ENCODE measurements at places on chromosomes 6 and 20.

DNA sequence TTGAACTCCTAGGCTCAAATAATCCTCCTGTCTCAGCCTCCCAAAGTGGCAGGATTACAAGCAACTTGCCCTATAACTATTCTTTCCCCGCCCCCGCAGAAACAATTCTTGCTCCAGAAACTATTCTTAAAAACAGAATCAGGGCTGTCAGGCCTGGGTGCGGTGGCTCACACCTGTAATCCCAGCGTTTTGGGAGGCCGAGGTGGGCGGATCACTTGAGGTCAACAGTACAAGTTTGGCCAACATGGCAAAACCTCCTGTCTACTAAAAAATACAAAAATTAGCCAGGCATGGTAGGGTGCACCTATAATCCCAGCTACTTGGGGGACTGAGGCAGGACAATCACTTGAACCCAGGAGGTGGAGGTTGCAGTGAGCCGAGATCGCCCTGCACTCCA lies 31.2 kb downstream of the SAMHD1 start:
- no peak for DNase-seq

- no peak for DNase-seq
These were observed 68.6 kb upstream of the PRSS16 start for GRCh38 chr6:27178860-27179259.

GRCh38 chr6:31765910-31766794 lies 3.7 kb downstream of the SAPCD1 start:
- no peak for DNase-seq

GRCh38 chr6:38375937-38376336 lies 263.8 kb downstream of the BTBD9 start:
- no peak for DNase-seq

- no peak for DNase-seq
These were observed 960 bp downstream of the TNFRSF6B start for GRCh38 chr20:63697357-63697867.

- no peak for DNase-seq
These were observed 268.3 kb downstream of the CD109 start for GRCh38 chr6:73964241-73964854.

DNA sequence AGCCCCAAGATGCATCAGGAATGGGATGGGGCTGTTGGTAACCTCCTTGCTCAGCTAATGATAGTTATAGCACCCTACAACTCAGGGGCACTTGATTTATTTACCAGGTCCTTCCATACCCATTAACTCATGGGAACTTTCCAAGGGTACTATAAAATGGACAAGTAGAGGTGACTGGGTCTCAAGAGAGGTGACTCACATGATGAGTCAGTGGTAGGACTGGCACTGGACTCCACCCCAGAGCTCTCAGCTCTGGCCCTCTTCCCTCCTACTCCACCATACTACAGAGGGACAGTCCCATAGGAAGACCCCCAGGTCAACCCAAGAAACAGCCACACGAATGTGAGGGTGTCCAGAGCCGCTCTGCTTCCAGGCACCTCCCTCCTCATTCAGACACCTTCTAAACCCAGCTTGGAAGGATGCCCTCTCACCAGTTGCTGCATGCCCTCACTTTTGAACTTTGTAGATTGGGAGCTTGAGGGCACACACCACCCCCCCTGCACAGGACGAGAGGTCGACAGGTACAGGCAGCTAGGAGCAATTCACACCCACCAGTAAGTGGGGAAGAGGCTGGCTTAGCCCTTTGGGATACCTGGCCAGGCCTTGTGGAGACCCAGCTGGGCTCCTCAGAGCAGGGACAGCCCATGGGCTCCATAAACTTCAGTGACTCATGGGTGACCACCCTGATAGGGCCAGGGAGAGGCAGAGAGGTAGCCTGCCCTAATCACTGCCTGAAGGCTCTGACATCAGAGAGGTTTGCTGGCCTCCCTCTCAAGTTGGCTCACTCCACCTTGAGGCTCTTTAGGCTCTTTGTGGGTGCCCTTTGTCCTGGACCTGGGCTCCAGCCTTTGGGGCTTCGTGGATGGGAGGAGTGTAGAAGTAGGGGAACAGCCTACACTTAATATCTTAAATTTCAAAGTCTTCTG lies 81.6 kb upstream of the MLN start:
- DNase-seq: no peak

- no peak for DNase-seq
These were observed 140.0 kb upstream of the RNF217 start for GRCh38 chr6:124822204-124822613.

DNA sequence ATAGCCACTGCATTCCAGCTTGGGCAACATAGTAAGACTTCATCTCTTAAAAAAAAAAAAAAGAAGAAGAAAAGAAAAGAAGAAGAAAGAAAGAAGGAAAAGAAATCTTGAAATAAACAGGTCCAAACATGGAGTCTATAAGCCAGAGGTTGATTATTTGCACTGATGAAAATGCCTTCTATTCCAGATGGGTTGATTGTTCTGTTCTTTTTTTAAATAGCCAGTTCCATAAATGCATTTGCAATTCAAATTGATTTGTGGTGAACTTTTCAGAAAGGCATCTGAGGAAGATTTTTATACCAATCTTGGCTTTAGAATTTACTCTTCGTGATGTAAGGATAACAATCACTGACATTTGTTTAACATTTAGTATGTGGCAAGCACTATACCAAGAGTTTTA lies 243.8 kb upstream of the PLN start:
- no peak for DNase-seq

DNA sequence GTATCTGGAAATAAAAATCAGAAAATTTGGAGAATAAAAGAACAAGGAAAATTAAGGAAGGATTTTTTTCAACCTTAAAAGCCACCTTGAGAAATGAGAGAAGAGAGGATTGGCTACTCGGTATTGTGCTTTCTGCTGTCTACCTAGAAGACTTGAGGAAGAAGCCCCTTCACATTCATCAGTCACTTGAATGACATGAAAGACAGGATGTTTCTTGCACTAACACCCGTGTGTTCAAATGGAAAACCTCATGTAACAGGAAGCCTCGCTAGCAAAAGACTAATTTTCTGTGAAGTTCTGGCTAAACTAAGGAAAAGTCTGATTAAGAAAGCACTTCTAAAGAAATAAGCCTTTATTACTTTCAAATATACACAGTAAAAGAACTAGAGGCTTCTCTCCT lies 69.9 kb downstream of the OLIG3 start:
- DNase-seq: no peak

DNA sequence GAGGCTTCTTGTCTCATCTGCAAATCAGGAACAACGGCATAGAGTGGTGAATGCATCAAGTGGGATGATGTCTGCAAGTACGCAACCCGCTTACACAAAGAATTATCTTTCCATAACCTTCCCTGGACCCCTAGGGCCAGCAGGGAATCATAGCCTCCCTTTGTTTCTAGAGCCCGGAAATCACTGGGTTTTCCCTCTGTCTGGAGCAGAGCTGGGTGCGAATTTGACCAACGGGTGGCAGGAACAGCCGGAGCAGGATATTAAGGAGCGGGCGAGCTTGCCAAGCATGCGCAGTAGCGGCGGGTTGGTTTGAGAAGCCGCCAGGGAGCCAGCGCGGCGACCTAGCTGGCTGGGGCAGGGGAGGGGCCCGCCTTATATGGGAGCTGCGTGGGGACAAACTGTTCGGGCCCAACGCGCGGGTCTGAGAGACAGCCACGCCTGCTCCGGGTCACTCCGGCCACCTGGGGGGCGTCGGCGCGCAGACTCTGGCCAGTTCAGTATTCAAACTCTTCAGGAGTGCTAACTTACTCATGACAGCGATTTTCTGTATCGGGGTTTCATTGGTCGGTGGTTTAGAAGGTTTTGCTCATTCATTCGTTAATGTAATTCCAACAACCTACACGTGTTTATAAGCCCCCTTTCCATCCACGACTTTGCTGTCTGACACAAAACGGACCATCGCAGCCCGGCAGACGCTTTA lies 1.6 kb upstream of the KIF16B start:
- peak; percentile 87 for DNase-seq

- no peak for DNase-seq
These were observed 1.2 kb upstream of the PLTP start for GRCh38 chr20:45913116-45913515.

- peak; percentile 28 for DNase-seq
These were observed 28.4 kb downstream of the WRNIP1 start for GRCh38 chr6:2793534-2794151.

GRCh38 chr6:135087803-135088202 lies 33.2 kb upstream of the HBS1L start:
- no peak for DNase-seq

GRCh38 chr20:50211091-50211490 lies 20.5 kb downstream of the CEBPB start:
- DNase-seq: no peak

DNA sequence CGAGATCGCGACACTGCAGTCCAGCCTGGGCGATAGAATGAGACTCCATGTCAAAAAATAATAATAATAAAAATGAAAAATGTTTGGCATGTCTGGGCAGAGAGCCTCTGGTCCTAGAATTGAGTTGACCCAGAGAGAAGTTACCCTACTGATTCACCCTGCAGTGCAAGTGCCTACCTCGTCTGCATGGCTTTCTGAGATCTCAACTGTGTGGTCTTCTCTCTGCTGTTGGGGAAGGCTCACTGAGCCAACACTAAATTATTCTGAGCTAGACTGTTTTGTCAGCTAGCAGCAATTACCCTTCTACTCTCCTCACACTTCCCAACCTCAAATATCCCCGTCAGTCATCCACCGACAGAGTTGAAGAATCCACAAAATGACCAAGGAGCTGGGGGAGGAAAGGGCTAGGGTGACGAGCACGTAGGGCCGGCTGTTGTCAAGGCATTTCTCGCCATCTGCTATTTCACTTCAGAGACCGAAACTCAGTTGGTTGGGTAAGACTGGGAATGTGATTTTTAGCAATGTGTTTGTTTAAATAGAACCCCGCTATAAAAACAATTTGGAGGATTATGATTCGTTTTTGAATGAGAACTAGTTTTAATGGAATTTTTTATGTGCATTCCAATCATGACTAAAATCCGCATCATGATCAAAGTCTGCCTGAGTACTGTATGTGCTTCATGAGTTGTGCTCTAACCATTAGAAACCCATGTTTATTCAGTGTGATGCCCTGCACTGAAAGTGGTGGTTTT lies 9.4 kb downstream of the MAS1 start:
- DNase-seq: no peak

- no peak for DNase-seq
These were observed 696.3 kb upstream of the SLC35B3 start for GRCh38 chr6:9131616-9132015.

- no peak for DNase-seq
These were observed 214.6 kb downstream of the HDGFL1 start for GRCh38 chr6:22783931-22784330.

- no peak for DNase-seq
These were observed 215.5 kb downstream of the PREX1 start for GRCh38 chr20:48612335-48612734.

DNA sequence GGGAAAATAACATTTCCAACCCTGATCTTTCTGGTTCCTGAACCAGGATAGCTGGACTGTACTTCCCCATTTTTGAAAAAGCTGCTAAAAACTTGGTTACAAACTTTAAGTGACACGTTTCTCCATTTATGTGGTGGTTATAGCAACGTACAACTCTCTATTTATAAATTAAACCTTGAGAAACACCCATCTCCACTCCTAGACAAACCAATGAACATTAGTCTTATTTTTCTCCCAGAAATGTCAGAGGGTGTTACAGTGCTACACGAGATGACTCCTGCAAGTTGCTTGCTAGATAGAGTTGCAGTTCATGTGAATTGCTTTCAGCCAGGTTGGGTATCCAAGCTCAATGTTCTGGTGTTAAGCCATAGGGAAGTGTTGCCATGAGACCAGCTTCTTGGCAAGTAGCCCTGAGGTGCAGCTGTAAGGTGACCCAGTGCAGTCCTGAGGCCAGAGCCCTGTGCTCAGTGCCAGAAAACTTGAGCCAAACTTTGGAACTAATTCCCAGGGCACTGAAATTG lies 51.3 kb upstream of the REV3L start:
- peak; percentile 46 for DNase-seq

Measured in cerebellar cortex (tissue), 1 donor.